Esophagus mucosa (tissue), 1 donor: ENCODE measurements at places on chromosomes 6 and 20.
A peak's percentile ranks its signal among the peaks of the same experiment; 100 is the strongest.

DNA sequence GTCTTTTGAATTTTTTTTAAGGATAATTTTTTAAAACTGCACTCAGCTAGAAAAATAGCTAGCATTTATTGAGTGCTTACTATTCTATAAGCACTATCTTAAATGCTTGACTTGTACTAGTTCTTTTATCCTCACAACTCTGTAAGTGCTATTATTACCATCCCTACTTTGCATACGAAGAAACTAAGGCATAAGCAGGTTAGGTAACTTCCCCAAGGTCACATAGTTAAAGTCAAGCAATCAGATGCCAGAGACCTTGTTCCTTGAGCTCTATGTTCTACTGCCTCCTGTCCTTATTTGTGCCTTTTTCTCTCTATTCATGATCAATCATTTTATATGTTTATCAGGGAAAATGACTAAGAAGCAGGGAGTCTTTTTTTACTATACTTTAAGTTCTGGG is 65.0 kb downstream of the GCLC start:
- ATAC-seq, result no peak

DNA sequence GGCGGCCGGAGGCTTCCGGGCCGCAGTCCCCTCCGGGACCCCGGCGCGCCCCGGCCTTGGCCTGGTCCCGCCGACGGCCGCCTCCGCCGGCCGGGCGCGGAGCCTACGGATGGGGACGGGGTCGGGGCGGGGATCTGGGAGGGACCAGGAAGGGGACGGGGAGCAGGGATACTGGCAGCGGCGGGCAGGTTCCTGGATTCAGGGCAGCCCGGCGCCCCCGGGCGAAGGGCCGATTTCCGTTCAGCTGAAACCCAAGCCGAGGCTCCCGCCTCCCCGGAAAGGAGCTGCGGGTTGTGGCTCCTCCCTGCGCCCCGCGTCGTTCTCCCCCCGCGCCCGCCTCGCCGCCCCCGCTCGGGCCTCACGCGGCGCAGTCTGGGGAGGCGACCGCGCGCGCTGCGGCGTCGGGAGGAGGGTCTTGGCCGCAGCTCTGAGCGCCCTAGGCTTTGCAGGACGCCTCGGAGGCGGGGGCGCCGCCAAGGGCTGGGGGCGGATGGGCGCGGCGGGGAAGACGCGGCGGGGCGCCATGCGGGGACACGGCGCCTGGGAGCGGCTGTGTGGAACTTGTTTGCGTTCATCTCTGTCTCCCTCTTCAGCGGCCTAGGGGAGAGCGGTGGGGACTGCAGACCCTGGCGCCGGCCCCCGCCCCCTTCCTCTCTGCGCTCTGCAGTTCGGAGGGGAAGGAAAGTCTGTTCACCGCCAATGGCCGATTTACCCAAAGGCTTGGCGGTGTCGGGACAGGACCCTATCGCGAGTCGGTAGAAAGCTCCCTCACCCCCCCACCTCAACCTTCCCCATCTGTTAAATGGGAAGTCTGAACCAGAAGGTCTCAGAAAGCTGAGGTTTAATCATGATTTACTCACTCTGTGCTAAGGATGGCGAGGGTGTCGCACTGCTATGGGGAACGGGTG is 22.7 kb upstream of the TMEM181 start:
- ATAC-seq, result peak; percentile 51

DNA sequence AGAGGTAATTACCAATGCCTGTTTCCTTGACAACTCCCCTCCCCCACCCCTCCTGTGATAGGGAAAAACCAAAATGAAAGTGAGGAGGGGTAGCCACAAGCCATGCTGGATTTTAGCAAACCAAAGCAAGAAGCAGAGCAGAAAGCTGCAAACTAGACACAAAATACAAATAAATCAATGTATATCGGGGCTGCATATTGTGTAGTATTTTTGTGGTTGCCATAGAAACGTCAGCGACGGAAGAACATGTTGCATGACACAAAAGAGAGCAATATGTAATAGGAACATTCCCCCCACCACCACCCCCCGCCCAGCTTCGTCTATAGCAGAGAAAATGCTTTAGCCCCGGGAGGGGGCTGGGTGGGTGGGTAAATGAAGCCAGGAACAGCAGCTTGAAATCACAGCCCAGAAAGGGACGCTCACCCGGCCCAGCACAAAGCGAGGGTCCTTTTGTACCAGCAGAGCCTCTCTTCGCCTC is 548 bp downstream of the AGPAT4 start:
- no peak for ATAC-seq

GRCh38 chr6:122953766-122954165 is 42.3 kb upstream of the CLVS2 start:
- no peak for ATAC-seq

DNA sequence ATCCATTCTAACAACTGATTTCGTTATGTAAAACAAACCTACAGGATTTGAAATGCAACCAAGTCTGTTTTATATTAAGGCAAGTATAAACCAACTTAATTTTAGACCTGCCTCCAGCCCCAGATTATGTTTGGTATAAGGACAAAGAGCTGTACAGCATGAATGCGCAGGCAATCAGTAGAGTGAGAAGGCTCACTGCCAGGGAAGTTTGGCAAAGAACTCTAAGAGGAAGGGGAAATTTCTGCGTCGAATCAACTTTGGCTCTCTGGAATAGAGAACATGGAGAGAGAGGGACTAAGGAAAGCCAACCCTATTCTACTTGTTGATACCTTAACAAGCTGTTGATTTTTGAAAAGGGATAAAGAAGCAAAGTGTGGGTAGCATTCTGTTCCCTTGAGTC is 96.9 kb upstream of the FOXO3 start:
- ATAC-seq, result no peak

DNA sequence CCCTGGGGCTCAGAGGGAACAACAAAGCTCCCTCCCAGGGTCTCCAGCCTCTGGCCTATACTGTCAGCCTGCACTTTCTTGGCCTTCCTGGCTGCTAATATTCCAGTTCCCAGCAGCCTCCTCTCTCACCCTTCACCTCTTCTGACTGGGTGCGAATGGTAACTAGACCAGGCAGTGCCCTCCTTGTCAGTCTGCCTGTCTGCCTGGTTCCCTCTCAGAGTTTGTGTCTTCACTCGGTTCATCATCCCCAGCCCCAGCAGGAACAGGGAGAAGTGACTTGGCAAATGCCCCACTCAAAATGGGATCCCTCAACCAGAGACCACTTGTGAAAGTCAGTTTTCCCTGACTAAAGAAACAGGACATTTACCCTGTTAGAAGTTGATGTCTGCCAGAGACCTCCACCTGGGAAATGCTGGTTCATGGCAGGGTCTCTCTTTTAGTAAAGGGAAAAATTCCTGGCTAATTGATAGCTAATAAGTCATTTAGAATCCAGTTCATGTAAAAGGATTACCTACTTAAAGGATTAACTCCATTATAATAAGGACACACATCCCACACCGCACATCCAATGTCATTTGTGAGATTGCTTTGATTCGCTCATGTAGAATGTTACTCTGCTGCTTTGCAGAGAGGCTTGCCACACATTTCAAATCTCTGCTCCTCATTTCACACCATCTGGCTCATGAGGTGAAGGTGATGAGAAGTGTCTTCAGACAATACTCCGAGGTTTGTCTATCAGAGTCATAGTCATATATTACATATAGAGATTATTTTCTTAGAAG is 18.6 kb upstream of the MICB start:
- no peak for ATAC-seq

GRCh38 chr6:17178754-17179529 is 77.1 kb downstream of the STMND1 start:
- ATAC-seq, result peak; percentile 66

- ATAC-seq, result no peak
Observed at GRCh38 chr6:98593676-98594075, 240.7 kb upstream of the POU3F2 start.
